ENCODE measurements at places on chromosomes 1 and 21.
A peak's percentile ranks its signal among the peaks of the same experiment; 100 is the strongest.

- DNase-seq = no peak
These were observed 15.6 kb downstream of the PDE9A start for GRCh38 chr21:42669041-42669440.

GRCh38 chr1:86858524-86859261 is 55.2 kb downstream of the SELENOF start:
- no peak for DNase-seq

- no peak for DNase-seq
These were observed 9.2 kb upstream of the OVGP1 start for GRCh38 chr1:111436726-111437125.

GRCh38 chr21:34072145-34073031 is 990 bp upstream of the MRPS6 start:
- no peak for DNase-seq

DNA sequence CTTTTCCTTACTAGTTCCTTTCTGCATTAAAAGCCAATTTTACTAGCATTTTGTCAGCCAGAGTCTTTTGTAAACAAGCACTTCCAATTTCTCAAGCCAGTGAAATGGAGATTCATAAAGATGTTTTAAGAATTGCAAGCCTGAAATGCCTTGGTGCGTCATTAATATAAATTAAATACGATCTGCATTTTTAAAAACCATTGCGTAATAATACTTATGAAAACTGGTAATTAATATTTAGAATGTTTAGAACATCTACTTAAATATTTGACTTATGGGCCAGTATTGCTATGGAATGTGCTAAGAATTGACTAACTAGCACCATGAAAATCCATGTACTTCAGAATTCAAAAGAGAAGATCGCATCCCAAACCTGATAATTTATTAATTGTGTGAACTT is 89.1 kb upstream of the PROX1 start:
- no peak for DNase-seq

GRCh38 chr1:2205191-2205952 is 10.8 kb upstream of the FAAP20 start:
- peak; percentile 99 for DNase-seq

DNA sequence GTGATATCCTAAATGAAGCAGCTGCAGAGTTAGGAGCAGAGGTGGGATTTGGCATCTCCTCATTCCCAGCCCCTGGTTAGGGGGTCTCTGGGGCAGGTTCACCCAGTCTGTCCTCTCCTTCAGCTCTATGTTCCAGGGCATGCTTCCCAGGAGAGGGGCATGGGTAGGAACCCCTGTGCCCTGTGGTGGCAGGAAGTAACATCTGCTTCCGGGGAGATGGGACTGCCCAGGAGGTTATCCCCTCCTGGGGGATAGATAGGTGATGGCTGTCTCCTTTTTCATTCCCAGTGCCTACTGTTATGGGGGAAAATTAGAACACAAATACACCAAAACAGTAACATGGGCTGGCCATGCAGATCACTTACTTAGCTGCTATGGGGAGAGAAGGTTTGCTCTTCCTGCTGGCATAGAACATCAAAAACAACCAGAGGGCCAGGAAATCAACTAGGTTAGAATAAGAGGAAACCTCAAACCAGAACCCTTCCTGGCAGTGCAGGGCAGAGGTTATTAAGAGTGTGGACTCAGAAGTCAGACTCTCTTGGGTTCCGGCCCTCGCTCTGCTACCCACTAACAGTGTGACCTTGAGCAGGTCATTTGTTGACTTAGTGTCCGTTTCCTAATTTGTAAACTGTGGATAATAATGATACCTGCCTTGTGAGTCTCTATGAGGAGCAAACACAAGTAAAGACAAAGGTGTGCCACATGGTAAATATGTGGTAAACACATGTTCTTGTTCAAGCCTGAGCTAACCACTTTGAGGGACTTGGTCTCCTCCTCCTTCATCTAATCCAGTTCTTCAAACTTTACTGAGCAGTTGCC is 157.8 kb upstream of the JUN start:
- no peak for DNase-seq

DNA sequence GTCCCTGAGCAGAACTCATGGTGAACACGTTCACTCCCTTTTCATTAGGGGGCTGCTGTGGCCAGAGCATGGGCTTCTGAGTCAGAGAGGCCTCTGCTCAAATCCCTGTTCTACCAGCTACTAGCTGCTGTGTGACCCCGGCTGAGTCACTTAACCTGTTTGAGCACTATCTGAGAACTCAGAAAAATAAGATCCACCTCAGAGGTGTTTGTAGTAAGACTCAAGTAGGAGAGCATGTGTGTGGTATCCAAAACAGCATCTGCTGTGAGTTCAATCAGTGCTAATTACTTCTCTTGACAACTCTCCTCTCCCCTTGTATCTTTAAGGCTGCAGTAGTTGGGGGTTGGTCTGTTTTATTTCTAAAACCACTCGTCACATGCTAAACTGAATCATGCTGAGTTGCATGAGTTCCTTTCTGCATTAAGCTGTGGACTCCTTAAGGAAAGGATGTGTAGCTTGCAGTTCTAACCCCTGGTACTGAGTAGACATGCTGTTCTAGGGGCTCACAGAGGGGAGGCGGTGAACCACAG is 39.7 kb upstream of the JUN start:
- DNase-seq = no peak

- DNase-seq = no peak
These were observed 548 bp upstream of the CDC20 start for GRCh38 chr1:43358121-43358745.

- DNase-seq = no peak
These were observed 105.5 kb downstream of the RERE start for GRCh38 chr1:8711873-8712412.

GRCh38 chr1:175783126-175783722 is 39.8 kb upstream of the TNR start:
- DNase-seq = no peak

DNA sequence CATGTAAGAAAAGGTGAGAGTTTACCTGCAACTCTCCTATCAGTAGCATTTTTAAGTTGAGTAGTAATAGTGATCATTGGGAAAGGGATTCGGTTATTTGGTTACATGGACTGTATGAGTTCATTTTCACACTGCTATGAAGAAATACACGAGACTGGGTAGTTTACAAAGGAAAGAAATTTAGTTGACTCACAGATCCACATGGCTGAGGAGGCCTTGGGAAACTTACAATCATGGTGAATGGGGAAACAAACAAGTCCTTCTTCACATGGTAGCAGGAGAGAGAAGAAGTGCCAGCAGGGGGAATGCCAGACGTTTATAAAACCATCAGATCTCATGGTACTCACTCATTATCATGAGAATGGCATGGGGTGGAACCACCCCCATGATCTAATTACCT is 59.3 kb upstream of the FBXO28 start:
- DNase-seq = no peak

DNA sequence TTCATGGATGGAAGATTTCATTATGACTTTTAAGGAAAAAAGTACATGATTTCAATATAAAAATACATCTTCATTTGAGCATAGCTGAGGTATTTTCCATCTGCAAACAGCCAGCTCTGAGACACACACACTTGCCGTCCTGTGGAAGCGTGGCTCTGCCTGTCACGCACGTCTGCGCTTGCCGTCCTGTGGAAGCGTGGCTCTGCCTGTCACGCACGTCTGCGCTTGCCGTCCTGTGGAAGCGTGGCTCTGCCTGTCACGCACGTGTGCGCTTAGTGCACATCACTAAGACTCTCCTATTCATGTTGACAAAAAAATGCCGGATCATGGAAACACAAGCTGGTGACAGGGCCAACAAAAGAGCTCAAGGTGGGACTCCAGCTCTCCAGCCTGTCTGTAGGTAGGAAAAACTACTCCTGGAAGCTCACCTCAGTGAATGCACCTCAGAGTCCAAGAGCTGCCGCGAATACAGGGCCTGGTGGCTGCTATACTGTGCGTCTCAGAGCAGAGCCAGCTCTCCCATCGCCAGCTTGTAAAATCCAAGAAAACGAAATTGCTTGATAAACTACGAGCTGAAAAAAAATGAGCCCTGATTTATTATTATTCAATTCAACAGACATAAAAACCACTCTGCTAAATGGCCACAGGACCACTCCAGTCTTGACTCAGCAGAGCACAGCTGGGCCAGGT is 69.3 kb downstream of the SLC37A1 start:
- no peak for DNase-seq

- DNase-seq = no peak
These were observed 48.4 kb downstream of the LRRC53 start for GRCh38 chr1:74464037-74464436.

- DNase-seq = no peak
These were observed 135.1 kb downstream of the ACTL8 start for GRCh38 chr1:17890056-17890814.

GRCh38 chr1:235239851-235240250 is 78.8 kb upstream of the RBM34 start:
- DNase-seq = no peak

DNA sequence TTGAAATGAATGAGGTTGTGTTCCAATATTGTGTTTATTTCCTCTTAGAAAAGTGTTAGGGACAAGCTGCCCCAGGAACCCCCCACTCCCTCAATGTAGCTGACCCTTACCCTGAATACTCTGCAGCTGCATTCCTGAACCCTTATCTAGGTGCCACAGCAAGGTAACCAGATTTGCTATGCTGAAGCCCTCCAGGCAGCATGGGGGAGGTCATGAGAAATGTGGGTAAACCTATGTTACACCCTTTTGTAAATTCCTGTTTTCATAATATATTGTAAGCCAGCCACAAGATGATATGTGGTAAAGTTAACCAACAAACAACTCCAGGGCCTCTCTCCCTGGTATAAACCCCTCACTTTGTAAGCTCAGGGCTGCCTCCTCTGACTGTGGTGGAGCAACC is 27.8 kb upstream of the CLDN8 start:
- DNase-seq = no peak

GRCh38 chr1:94974824-94975223 is 47.9 kb upstream of the CNN3 start:
- DNase-seq = no peak

- DNase-seq = no peak
These were observed 250.0 kb upstream of the ADGRL2 start for GRCh38 chr1:81550753-81551152.

- DNase-seq = peak; percentile 77
These were observed at the start of gene ACKR1 for GRCh38 chr1:159204161-159205141. ACKR1 (plus strand) TSS chr1:159204875; CDS start chr1:159204960, 85 bp downstream.

DNA sequence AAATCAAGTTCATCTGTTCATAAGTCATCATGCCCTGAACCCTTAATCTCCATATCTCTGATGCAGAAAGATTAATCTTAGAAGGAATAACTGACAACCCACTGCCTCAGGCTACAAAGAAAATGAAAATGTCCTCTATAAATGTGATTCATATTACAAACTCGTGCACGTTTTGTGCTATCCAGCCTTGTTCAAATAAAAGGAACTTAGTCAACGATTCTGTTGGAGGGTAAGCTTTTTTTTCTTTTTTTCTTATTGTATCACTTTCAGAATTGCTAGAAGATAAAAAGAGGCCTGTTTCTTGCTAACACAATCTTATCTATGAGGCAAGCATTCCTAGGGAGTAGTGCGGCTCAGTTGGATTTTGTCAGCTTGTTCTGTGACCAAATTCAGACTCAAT is 228.4 kb downstream of the TM2D1 start:
- DNase-seq = no peak

GRCh38 chr1:87202451-87202850 is 126.2 kb upstream of the LMO4 start:
- no peak for DNase-seq

- DNase-seq = no peak
These were observed 24.7 kb downstream of the RGS13 start for GRCh38 chr1:192660613-192661012.

DNA sequence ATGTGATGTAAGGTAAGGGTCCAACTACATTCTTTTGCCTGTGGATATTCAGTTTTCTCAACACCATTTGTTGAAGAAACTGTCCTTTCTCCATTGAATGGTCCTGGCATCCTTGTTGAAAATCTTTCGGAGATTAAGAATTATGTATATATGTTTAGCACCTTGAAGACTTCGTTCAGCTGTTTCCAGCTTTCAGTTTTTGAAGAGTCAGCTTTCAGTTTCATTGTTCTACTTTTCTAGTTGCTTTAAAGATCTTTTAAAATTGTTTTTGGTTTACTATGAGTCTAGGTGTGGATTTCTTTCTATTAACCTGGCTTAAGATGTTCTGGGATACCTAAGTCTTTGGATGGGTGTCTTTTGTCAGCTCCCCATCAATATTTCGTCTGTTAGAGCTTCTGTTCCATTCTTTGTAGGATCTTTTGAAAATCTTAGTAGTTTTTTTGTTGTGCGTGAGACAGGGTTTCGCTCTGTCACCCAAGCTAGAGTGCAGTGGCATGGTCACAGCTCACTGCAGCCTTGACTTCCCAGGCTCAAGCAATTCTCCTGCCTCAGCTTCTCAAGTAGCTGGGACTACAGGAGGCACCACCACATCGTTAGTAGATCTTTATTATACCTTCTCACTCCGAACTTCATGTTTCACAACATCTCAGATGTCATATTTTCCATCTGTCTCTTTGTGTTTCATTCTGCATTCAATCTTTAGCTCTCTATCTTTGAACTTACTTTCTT is 353.5 kb upstream of the B3GALT2 start:
- DNase-seq = no peak

DNA sequence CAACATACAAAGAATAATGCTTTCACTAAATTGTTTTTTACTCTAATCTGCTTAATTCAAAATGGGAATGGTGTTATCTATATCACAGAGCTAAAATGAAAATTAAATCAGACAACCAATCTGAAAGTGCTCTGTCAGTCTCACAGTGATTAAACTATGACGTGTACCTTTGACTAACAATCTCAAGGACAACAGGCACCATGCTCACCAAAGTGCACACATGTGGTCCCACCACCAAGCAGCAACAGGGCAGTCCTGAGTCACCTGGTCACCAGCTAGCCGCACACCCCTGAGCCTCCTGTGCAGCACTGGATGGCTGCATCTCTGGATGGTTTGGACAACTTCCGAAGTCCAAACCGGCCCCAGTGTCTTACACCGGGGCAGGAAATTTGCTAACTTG is 54.5 kb upstream of the NADK start:
- no peak for DNase-seq

DNA sequence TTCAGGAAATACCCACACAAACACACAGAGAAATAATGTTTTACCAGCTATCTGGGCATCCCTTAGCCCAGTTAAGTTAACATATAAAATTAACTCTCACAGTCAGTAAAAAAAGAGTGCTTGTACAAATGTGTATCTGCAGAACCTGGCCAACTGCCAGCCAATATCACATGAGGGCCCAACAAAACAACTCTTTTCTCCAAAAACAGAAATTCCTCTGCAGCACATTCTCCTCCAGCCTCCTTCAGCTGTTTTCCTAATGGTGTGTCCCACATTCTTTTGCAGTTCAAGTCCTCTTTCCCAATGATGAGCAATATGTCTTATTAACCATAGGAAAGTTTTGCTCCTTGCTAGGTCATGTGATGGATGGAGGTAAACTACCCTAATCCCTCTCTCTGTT is 75.5 kb downstream of the LRRC7 start:
- DNase-seq = no peak

- DNase-seq = no peak
These were observed 6.4 kb downstream of the SELENON start for GRCh38 chr1:25806418-25806817.

GRCh38 chr1:65079941-65080340 is 68.1 kb upstream of the AK4 start:
- DNase-seq = no peak

GRCh38 chr1:114352797-114353196 is 158.2 kb downstream of the TRIM33 start:
- no peak for DNase-seq

GRCh38 chr1:8517661-8518489 is 200.0 kb downstream of the SLC45A1 start:
- no peak for DNase-seq
